ENCODE measurements at places on chromosomes 7 and 10.

- no peak for DNase-seq
Measured at GRCh38 chr10:9081961-9082360, 1027.5 kb downstream of the GATA3 start.

DNA sequence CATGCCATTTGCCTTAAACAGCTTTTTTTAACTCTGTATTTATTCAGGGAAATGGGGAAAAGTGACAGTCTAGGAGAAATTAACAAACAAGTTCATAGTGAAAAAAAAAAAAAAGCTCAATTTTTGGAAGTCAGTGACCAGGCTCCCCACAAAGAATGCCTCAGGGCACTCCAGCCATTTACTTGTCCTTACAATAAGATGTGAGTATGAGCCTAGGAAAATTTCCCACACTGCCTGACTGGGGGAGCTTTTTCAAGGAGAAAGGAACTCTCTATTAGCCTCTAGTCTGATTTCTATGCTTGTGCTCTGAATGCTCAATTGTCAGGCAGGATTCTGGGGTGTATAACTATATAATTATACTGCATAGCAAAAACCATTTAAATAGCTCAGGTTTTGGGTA lies 74.9 kb upstream of the NRBF2 start:
- DNase-seq = no peak

DNA sequence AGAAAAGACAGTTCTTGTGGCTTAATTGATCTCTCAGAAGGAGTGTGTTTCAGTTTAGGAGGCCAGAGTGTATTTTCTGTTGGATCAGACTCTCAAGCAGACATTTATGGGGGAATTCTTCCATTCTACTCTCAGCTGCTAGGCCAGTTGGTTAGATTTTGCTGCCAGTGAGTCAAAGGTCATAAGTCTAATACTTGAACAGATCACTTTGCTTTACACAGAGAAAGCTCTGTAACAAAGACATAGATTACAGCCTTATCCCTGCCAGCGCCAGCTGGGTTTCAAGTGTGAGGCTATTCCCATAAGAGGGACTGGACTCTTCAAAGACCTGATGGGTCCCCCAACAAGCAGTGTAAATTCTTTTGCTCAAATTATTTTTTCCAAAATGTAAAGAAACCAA lies 145.6 kb upstream of the SEMA3C start:
- DNase-seq = no peak

GRCh38 chr7:79806161-79806734 lies 328.4 kb upstream of the GNAI1 start:
- DNase-seq = peak; percentile 7

DNA sequence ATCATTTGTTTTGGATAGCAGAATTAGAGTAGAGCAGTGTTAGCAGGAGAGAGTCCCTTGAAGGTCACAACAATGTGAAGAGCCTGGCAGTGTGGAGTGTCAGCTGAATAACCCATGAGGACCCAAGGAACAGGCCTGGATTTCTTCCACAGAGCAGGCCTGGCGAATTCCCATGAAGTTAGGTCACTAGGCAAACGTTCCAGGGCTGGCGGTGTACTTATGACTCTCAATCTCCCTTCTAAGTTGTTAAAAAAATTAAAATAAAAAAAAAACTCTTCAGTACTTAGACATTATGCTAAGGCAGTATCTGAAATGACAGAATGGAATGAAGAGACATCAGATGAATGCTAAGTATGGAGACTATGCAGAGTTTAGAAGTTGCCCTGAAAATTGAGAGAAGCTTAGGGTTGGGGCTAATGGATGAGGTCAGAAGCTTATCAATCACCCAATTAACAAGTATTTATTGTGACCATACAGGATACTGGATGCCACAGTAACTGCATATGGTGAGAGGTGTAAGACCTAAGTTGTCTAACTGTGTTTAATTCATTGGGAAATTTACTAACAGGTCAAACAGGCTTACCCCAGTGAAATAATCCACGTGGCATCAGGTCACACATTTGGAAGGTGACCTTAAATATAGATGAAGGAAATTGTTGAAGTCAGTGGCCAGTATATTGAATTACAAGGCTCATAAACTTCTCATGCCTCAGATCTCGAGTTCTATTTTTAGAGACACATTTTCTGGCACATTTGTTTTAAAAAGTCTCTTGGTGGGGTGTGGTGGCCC lies 126.2 kb upstream of the NRP1 start:
- no peak for DNase-seq

DNA sequence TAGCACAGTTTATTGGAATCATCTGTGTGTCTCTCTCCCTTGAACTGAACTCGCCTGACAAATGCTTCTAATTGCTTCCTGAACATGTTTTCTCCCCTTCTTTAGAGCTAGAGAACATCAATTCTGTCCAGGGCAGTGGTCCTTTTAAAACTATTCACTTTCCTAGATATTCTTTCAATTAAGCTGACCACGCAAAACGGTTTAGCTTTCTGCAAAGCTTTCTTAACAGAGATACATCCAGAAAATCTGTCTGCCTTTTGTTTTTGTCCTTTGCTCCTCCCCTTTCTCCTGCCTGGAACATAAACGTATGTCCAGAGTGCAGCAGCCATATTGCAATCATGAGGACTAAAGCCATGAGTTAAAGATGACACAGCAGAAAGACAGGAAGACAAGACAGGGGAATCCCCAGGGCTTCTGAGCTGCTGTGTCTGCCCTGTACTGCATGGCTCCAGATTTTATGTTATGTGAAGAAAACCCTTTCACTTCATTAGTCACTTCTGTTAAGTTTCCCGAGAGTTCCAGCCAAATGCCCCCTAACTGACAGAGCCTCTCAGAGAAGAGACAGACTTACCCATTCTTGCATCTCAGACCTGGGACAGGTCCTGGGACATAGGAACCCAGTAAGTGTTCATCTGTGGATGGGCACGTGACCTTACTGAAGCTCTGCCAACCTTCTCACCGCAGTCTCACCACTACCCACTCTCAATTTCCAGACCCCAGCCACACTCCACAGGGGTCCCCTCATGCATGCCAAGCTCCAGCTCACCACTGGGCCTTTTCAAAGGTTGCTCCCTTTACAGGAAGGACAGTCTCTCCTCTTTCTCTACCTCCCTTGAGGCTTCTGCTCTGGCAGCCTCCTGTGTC lies 35.0 kb upstream of the CPXM2 start:
- DNase-seq = no peak

DNA sequence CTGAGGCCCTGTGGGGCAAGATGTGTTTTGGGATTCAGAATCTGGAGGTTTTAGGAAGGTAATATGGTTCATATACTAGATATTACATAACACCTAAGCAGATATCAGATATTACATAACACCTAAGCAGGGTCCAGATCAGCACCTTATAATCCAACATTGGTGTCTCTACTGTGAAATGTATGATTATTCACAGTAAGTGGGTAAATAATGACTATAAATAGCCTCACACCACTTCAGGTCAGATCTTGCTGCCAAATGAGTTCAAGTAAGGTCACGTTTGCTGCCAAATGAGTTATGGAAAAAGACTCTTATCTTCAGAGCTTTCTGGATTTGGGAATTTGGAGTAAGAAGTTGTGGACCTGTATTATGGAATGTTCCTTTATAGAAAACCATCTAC lies 14.6 kb downstream of the ADRB1 start:
- DNase-seq = no peak

- peak; percentile 76 for DNase-seq
Measured at GRCh38 chr7:118918556-118918955, 694.1 kb downstream of the ANKRD7 start.

DNA sequence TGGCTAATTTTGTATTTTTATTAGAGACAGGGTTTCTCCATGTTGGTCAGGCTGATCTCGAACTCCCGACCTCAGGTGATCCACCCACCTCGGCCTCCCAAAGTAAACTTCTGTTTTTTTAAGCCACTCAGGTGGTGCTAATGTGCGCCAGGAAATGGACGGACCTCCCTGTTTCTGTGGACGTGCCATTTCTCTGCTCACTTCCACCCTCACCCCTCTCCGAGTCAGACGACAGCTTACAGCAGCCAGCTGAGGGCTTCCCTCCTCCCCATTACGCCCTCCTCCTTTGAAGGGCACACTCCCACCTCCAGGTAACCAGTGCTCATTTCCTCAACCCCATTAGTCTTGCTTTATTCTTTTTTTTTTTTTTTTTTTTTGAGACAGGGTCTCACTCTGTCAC lies 41.7 kb upstream of the EZH2 start:
- no peak for DNase-seq

DNA sequence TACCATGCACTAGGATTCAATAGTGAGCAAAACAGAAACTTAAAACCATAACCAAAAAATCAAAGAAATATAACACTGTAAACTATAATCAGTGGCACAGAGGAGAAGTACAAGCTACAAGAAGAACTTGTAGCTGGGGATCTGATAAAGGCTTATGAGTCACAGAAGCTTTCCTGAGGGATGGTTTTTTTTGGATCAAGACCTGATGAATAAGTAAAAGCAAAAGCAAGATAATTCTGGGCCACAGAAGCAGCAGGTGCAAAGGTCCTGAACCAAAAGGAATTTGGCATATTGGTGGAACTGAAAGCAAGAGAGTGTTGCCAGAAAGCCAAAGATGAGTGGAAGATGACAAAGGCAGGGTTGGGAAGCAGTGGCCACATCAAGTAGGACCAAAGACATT lies 37.4 kb upstream of the BET1 start:
- DNase-seq = no peak

- no peak for DNase-seq
Measured at GRCh38 chr7:84261509-84261908, 66.9 kb upstream of the SEMA3A start.

DNA sequence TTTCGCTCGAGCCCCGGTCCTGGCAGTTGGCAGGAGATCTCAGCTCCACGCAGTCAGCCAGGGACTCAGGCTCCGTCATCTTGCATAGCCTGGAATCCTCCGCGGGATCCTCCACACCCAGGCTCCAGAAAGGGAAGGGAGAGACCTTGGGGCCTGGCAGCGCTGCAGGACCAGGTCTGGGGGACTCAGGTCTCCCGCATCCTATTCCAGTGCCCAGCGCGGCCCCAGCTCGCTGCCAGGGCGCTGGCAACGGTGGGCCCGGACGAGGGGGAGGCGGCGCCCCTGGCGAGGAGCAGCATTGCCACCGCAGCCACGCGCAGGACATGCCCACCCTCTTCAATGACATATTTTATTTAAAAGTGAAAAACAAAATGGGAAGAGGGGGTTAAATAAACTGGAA lies 83.4 kb downstream of the LANCL2 start:
- DNase-seq = no peak

DNA sequence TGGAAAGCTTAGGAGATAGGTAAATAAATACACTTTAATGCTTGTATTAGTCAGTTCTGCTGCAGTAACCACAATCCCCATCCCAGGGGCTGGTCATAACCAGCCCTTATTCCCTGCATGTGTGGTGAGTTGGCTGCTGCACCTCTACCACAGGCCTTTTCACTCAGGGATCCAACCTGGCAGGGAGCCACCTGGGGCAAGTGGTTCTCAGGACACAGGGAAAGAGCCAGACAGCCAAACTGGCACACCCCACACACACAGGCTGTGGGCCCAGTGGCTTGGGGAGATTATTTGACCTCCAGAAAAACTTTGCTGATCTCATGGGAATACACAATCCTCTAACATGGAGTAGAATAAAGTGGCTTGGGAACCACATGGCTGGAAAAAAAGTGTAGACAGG lies 400.0 kb upstream of the RNF32 start:
- DNase-seq = no peak

- DNase-seq = no peak
Measured at GRCh38 chr10:58275261-58275660, 6.3 kb downstream of the CISD1 start.

DNA sequence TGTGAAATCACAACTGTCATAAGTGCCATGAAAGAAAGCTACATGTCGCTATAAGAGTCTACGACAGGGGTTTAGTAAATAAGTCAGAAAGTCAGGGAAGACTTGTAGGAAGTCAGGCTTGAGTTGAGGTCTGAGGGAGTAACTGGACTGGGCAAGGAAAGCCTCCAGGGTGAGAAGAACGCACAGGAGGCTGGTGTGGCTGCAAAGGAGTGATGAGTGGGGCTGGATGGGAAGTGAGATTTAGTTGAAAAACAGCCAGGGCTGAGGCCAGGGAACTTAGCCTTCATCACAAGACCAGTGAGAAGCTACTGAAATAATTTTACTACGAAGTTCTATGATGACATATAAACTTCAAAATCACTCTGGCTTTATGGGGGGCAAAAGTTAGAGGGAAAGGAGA lies 763.7 kb upstream of the PHF14 start:
- DNase-seq = no peak

DNA sequence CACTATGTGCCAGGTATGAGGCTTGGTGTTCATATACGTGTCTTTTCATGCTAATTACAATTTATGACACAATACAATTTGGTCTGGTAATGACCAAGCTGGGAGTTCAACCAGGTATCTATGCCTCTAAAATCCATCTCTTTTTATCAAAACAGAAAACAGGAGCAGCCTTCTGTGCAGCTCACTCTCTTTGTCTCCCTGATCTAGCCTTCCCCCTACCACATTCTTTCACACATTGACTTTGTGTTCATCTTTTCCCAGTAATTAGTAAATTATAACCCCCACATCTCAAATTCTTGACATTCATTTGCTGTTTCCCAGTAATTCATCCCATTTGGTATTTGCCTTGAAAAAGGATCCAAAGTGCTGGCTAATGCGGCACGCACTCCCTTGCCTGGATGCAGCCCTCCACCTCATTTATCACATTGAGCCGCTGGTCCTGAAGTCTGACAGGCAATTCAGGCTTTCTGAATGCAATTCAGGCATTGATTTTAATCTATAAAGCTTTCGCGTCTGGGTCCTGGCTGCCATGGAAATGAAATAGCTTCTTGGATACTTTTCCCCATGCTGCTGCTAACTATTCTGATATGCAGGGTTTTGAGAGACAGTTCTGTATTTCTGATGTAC lies 112.5 kb upstream of the ANKRD1 start:
- no peak for DNase-seq

DNA sequence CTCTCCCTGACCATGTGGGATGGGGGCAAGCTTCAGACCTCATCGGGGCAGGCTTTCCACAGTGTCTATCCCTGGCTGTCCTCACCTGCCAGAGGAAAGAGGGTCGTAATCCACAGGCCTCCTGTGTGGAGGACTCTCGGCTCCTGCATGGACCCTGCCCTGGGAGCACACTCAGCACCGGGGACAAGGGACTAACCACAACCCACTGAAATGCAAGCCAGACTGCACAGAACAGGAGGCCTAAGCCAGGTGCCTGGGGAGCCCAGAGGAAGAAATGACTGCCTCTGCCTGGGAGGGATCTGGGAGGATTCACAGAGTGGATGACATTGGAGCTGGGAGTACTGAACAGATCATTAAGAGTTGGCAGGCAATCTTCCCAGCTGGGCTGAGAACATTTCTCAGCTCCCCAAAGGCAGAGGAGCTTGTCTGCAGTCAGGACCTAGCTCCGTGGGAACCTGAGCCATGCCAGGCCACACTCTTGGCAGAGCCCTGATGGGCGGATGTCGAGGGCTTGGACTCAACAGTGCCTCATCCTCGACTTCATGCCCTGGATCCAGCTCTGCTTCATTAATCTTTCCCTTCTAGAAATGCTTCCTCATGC lies 213.4 kb downstream of the USP6NL start:
- no peak for DNase-seq

GRCh38 chr10:84945791-84946190 lies 617.4 kb downstream of the CCSER2 start:
- DNase-seq = no peak

- DNase-seq = peak; percentile 44
Measured at GRCh38 chr7:2358968-2359527, 4.4 kb downstream of the EIF3B start.

Data from NCI-H1417 (cell line).